Panc1 (cell line): ENCODE measurements at places on chromosomes 3 and 15.
A peak's percentile ranks its signal among the peaks of the same experiment; 100 is the strongest.

DNA sequence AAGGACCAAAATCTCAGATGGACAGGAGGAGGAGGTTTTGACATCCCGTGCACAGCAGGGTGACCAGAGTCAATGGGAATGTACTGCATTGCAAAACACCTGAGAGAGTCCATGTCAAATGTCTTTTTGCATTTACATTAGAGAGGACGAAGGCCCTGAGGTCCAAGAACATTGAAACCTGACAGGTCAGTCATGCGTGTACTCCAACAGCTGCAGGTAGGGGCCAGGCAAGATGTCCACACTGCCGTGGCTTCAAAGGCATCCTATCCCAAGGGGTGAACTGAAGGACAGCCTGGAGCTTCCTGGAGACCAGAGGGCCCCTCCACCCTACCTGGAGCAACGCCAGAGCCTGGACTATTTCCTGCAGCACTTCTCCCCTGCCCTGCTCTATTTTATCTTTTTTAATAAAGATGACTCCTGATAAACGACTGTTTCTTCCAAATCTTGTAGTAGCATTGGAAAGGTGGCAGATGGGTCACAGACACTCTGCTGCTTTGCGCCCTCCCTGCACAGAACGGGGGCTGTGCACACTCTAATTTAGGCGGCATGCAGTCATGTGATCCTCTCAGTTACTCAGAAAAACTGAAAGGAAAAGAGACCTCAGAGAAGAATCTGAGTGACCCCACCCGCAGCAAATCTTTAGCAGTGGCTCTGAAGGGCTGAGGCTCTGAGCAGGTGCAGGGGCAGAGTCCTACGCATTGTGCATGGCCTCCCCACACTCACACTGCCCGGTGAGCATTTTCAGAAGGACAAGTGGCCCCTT is 68.2 kb downstream of the HMCES start:
- no peak for DNase-seq

- DNase-seq, result no peak
Measured at GRCh38 chr3:73954506-73954905, 329.8 kb upstream of the PDZRN3 start.

DNA sequence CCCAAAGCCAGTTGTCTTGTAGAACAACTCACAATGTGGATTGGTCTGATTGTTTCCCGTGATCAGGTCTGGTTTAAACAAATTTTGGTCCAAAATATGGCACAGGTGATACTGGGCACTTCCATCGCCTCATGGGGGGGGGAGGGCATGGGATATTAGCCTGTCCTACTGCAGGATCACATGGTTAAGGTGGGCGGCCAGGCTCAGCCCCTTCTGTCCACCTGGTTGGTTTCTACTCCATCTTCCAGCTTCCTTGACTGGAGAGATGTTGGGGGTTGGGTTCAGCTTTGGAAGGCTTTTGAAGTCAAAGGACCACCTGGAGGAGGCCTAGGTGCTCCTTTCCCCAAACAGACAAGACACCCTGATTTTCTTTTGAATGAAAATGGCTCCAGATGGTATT is 7.2 kb downstream of the KLF13 start:
- no peak for DNase-seq

GRCh38 chr15:45555934-45556608 is 31.1 kb upstream of the BLOC1S6 start:
- no peak for DNase-seq

DNA sequence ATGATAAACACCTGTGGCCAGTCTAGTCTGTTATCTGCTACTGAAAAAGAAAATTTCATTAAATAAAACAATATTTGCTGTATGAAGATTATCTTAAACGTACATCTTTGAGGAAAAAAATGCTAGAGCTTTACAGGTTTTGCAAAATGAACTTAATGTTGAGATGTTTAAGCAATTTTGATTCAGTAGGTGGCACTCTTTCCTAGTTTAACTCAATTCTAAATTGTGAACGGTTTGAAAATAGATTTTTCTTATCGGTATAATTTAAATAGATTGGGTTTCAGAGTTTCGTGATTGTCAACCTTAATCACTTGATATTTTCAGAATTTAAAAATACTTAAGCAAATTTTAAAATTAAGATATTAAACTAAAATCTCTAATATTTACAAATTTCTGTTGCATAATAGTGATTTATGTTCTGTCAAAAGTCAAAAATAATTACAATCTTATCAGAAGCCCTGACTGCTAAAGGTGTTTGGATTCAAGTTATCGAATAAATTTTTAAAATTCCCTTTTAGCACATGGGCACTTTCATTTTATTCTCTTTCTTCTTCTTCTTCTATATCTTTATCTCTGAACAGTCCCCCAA is 7.0 kb upstream of the RNF111 start:
- DNase-seq, result no peak

DNA sequence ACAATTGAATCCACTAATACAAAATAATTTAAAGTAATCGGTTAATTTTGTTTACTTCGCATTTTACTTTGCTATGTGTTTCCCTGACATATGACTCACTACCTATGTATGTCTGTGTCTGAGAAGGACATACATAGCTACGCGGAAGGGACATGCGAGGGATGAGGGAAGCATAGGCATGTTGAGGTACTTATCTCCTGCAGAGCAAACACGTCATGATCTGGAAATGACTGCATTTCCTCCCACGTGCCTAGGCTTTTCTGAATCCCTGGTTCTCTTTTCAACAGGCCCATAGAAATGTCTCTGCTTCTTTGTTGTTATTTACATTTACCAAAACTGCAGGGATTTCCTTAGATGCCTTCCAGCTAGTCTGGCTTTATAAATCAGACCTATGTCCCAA is 27.5 kb downstream of the ALCAM start:
- no peak for DNase-seq

DNA sequence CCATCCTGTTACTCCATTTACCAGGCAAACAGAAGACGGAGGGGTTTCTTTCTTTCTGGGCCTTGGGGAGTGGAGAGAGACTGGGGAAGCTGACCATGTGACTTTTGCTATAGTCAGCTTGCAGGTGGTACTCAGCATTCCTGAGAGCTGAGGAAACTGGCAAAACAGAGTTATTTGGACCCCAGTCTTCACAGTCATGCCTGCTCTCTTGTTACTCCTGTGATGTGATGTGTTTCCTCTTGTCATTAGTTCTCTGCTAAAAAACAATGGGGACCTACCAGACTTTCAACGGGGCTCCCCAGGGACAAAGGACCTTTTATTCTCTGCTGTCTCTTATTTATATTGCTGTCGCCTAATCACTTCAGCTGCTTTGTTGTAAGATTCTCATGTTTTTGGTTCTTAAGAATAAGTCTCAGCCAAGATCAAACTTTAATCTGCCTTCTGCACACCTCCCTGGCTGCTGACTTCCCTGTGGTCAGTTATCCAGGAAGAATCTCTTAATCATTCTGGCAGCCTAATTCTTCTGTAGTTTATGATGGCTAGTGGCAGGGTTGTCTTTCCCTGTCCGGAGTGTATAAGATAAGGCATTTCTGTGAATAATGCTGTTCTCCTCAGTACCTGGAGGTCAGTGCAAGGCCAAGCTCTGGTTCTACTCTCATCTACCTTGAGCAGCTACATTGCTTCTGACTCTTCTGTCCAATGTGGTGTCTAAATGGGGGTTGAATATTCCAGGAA is 8.8 kb downstream of the STARD9 start:
- DNase-seq, result no peak

DNA sequence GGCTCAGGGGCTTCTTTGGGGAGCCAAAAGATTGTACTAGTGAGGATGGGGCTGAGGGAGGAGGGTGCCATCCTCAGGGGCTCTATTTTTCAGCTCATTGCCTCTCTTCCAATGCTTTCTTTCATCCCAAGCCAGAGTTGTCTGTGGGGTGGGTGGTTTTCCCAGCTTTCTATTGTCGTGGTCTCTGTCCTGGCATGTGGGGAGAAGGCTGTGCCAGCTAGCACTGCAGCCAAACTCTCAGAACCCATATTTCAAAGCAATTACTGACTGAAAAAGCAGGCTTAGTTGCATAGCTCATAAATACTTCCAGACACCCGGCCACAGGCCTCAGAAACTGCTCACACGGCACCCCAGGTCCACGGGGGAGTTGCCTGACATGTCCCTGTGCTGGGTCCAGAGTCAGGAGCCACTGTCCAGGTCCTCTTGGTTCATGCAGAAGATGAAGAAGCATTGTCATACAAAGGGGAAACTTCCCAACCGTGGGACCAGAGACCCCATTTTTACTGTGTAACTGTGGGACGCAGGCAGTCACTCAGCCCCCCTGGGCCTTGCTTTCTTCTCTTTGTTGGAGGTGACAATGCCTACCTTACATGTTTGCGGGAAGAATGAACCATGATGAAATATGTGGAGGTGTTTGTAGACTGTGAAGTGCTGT is 27.6 kb downstream of the FGD5 start:
- DNase-seq, result no peak

GRCh38 chr3:158492685-158493084 is 78.3 kb upstream of the MLF1 start:
- DNase-seq, result no peak

GRCh38 chr15:39987821-39988220 is 51.2 kb downstream of the SRP14 start:
- no peak for DNase-seq

DNA sequence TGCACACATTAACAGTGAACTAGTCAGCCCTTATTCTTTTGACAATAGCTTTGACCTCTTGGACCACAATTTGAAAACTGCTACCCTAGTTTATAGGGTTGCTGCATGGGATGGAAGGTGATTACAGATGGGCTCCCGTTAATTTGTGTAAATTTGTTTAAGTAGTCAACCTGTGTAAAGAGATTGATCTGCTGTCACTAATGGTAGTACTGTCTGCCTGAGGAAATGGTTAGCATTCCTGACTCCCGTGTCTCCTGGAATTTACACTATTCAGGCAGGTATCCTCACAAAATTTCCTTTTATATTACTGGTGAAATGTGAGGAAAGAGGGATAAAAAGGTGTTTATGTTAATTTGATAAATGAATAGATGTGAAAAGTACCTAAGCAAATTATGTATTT is 15.3 kb upstream of the EBLN2 start:
- no peak for DNase-seq

DNA sequence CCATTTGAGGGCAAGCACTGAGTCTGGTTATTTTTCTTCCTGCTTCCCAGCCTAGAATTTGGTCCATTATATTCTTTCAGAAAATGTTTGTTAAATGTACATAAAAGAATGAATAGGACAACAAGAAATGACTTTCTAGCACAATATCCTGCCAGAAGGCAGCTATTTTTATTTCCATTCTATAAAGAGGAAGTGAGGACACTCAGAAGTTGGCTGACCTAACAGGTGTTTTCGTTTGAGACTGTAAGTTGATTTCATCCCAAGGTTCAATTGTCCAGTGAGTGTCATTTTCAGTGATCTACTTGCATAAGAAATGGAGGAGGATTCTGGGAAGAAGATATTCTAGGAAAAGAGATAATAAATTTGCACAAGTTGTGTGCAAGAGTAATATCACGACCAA is 191.9 kb upstream of the POU1F1 start:
- DNase-seq, result no peak

- no peak for DNase-seq
Measured at GRCh38 chr3:194925614-194926013, 239.9 kb downstream of the FAM43A start.

DNA sequence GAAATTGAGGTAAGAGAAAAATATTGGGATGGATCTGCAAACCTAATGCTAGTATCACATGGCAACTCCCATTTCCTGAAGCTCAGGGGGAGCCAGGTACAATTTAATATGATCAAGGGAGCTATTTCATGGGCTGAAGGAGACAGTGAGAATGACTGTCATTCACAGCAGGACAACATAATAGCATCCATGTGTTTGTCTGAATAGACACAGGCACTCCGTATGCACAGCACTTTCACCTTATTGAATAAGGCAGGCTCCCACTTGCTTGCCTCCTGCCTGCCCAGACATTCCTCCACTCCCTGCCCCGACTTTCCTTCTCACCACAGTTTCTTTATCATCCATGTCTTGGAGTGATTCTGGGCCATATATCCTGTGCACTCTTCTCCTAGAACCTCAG is 156.6 kb upstream of the SLC24A5 start:
- no peak for DNase-seq

- peak; percentile 57 for DNase-seq
Measured at GRCh38 chr3:126540342-126540849, 16.4 kb downstream of the CHST13 start.

GRCh38 chr3:55537129-55537528 is 50.0 kb upstream of the WNT5A start:
- DNase-seq, result no peak

GRCh38 chr15:69608661-69609060 is 156.0 kb downstream of the RPLP1 start:
- no peak for DNase-seq

DNA sequence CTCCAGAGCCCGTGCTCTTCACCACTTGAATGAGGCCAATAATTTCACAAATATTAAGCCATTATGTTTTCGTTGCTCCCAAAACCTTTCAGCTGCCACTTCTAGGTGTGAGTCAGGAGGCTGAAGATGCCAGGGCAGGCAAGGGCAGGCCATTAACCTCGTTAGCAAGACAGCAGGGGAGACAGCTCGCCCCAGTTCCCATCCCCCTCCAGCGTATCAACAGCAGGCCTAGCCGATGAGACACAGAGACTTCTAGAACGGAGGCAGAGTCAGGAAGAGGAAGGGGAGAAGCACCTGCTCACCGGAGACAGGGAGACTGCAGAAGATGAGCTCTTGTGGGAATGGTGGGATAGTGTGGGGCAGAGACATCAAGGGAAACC is 28.0 kb upstream of the PLA2G4E start:
- no peak for DNase-seq

DNA sequence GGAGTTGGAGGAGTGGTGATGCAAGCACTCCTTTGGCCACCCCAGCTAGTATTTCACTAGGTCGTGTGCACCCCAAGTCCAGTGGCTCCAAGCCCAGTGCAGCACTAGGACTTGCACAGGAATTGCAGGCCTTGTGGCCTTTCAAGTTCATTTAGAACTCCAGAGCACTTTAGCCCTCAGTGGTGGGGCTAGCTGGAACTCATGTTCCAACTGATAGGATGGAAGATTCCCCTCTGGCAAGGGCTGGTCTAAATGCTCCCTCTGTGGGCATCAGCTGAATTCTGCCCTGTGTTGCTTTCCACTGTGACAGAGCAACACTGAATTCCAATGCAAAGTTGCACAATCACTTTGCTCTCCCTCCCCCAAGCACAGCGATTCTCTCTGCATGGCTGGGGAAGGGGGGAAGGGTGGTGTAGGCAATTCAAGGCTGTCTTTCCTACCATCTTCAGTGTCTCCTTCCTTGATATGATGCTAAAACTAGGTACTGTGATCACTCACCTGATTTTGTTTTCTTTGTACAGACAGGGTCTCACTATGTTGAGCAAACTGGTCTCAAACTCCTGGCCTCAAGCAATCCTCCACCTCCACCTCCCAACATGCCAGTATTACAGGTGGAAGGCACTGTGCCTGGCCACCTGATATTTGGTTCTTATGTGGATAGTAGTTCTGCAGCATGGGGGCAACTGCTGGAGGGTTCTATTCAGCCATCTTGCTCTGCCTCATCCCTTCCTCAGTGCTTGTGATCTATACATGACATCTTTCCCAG is 10.3 kb downstream of the USF3 start:
- no peak for DNase-seq

GRCh38 chr3:4828279-4829030 is 150.8 kb upstream of the BHLHE40 start:
- no peak for DNase-seq

- DNase-seq, result no peak
Measured at GRCh38 chr15:82172506-82172905, 90.0 kb downstream of the EFL1 start.

- DNase-seq, result no peak
Measured at GRCh38 chr15:41254560-41254959, 23.5 kb downstream of the CHP1 start.

- no peak for DNase-seq
Measured at GRCh38 chr15:85750319-85751290, 44.1 kb downstream of the KLHL25 start.

- DNase-seq, result peak; percentile 20
Measured at GRCh38 chr15:62549345-62549970, 384.4 kb upstream of the C2CD4B start.

GRCh38 chr3:197368821-197369220 is 70.4 kb upstream of the DLG1 start:
- DNase-seq, result no peak
